Activated naive CD4-positive, alpha-beta T cell treated with anti-CD3 and anti-CD28 coated beads for 36 hours (primary cell): ENCODE measurements at places on chromosomes 3 and 15.

- DNase-seq: no peak
Observed at GRCh38 chr3:4021162-4021561, 221.9 kb downstream of the LRRN1 start.

GRCh38 chr3:3316521-3316920 lies 137.0 kb upstream of the CRBN start:
- DNase-seq: no peak

DNA sequence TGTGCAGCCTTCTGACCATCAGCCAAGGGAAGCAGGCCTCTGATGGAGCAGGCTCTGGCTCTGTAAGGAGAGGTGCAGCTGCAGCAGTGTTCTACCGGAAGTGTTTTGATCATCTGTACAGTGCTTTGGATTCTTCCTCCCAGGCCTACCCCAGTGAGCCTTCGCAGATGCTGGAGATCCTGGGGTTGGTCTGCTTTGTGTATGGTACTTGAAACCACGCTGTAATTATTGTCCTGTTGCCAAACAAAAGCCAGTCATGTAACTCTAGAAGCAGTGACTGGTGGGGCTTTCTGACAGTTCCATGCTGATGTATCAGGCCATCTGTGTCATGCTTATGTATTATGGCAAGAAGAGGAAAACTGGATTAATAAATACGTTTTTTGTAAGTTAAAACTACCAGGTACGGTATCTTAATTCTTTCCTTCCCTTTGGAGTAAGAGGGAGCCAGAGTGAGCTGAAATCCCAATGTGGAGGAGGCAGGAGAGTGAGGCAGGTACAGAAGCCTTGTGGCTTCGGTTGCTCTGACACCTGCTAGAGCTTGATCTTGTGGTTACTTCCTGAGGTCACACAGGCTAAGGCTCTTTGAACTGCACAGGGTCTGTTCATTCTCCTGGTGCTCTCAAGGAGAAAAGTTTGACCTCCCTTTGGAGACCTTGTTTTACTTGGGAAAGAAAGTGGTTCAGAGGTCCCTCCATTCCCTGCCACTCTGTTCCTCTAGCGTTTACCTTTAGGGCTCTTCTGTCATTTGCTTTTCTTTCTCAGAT lies 3.7 kb downstream of the TMEM42 start:
- peak; percentile 10 for DNase-seq

DNA sequence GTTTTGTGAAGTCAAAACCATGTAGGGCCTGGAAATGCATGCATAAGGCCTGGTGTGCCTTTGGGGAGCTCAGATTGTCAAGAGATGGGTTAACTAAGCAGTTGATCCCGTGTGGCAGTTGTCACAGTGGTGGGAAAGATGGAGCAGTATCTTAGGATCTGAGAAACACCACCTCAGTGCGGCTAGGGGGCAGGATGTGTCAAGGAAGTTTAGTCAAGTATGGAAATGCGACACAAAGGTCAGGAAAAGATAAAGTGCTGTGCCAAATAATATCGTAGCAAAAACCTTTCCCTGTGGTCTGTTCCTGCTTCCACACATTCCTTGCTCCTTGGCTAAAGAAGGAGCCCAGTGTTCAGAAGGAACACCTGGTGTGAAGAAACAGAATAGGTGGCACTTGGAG lies 396.4 kb downstream of the EDEM1 start:
- DNase-seq: no peak
